NCI-H2171 (cell line): ENCODE measurements at places on chromosomes 1 and 21.

GRCh38 chr1:246477634-246478033, 29.4 kb downstream of the SMYD3 start:
- DNase-seq, result no peak

DNA sequence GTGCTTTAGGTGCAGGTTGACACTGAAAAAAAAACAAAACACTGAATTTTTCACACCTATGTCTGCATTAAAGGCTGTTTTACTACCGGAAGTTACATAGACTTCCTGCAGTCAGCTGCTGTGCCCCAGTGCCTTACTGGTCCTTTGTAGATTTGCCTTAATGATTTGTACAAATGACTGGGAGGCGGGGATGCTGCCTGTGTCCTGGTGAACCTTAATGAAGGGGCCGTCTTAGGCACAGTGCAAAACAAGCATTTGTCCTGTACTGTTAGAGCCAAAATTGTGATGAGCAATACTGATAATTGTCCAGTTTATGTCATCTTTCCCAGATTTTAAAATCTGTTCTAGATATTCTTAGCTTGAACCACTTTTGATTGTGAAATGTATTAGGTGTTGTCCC, 90.9 kb upstream of the PGD start:
- DNase-seq, result no peak

DNA sequence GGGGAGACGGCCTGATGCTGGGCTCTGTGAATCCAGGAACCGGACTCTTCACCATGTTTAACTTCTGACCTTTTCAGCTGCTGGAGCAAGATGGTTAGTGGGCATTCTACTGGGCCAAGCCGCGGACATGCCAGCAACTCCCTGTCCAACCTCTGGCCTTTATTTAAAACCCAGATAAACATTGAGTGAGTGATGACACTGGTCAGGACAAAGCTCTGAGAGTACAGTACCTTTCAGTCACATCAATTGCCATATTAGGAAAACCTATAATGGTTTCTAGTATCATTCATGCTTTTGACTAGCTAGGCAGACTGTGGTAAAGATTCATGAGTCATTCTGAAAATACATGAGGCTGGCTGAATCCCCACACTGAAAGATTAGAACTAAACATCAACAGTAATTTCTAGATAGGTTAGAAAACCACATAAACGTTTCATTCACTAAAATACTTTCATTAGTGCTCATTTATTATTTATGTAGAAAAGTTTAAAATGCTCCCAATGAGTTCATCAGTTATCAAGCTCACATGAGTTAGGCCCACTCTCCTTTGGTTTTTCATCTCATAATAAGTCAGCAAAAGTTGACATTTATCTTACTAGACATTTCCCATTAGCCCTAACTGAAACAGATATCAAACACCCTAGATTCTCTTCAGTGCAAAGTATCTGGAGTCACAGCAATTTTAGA, 7.1 kb upstream of the ACTA1 start:
- DNase-seq, result no peak

- no peak for DNase-seq
These were observed 117.9 kb downstream of the AKT3 start for GRCh38 chr1:243731974-243732625.

GRCh38 chr1:43450251-43450941, 3.3 kb downstream of the HYI start:
- DNase-seq, result no peak

DNA sequence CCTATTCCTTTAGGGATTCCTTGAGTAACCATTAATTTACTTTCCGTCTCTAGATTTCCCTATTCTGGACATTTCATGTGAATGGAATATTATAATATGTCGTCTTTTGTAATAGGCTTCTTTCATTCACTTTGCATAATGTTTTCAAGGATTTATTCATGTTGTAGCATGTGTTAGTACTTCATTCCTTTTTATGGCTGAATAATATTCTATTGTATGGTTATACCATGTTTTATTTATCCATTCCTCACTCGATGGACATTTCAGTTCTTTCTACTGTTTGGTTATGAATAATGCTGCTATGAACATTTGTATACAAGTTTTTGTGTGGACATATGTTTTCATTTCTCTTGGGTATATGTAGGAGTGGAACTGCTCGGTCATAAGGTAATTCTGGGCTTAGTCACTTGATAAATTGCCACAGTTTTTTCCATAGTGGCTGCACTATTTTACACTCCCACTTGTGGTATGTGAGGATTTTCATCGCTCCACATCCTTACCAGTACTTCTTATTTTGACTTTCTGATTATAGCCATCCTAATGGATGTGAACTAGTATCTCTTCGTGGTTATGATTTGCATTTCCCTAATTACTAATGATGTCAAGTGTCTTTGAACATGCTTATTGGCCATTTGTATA, 17.7 kb downstream of the PPP2R5A start:
- no peak for DNase-seq

DNA sequence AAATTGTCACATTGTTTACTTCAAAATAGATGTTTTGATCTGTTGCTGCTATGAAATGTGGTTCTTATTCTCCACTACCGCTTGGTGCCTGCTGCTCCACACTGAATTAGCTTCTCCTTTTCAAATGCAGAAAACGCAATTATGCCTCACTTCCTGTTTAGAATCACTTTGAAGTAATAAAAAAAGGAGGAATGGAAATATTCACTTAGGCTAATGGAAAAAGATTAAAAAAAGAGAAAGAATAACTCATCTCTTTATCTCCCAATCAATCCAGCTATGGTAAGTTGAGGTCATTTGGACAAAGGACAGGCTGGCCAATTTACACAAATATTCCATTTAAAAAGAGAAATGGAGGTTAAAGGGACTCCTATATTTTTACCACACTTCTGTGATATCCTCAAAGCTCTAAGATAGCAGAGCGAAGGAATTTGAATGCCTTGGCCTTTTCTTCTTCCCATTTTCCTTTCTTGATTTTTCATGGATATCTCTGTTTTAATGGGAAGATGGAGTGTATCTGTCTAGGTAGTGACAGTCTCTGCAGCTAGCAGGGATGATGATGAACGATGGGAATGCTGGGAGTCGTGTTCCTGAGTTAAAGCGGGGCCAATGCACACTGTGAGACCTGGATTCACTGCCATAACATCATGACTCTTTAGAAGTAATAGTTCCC, 35.7 kb downstream of the RGS5 start:
- no peak for DNase-seq
